ENCODE measurements at places on chromosomes 4 and X.

DNA sequence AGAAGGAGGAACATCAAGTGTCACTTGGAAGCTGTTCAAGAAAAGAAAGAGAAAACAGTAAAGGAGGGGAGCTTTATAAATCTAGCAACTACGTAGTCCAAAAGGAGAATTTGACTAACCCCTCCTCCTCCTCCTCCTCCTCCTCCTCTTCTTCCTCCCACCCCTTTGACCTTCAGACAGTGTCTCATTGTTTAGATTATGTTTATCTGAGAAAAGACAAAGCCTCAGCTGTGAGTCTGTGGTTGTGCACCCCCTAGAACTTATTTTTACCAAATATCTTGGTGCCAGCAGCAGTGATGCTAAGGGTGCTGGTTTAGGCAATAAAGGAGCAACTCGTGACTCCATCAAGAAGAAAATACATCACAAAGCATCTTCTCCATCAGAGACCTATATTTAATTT is 68.9 kb upstream of the BMP2K start:
- DNase-seq = no peak

DNA sequence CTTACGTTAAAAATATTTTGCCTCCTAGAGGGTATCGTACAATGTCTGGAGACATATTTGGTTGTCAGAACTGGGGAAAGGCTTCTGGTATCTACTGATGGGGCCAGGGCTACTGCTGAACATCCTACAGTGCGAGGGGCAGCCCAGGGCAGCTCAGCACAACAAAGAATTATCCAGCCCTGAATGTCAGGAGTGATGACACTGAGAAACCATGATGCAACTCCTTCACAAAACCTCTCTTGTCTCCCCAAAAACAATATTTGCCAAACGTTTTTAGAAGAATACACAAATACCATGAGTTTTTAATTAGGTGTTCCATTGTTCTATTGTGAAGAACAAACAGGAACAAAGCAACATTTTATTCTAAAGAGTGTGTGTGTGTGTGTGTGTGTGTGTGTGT is 43.4 kb upstream of the CLNK start:
- no peak for DNase-seq

GRCh38 chrX:22628275-22628674 is 355.6 kb downstream of the CBLL2 start:
- DNase-seq = no peak

DNA sequence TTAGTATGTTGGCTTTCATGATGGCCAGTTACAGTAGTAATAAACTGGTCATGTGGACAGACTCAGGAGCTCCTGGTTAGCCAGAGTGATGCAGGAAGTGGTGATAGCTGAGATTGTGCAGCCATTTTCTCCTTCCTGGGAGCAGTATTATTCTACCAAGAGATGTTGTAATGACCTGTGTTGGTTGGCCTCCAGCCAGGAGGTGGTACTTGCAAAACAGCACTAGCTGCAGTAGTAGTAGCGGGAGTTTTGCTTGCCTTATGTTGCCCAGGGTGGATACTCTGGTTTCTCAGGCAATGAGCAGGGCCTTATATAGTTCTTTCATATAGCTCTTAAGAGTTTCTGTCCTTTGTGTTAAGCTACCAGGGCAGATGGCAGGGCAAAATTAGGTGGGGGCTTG is 998.8 kb downstream of the GLUD2 start:
- no peak for DNase-seq

- DNase-seq = no peak
These were observed 14.2 kb upstream of the HERC5 start for GRCh38 chr4:88442689-88443191.

GRCh38 chrX:7570432-7571029 is 272.4 kb upstream of the VCX start:
- DNase-seq = no peak

GRCh38 chr4:18691431-18692200 is 670.1 kb upstream of the LCORL start:
- no peak for DNase-seq

- DNase-seq = no peak
These were observed 74.7 kb downstream of the PPARGC1A start for GRCh38 chr4:23814996-23815660.

DNA sequence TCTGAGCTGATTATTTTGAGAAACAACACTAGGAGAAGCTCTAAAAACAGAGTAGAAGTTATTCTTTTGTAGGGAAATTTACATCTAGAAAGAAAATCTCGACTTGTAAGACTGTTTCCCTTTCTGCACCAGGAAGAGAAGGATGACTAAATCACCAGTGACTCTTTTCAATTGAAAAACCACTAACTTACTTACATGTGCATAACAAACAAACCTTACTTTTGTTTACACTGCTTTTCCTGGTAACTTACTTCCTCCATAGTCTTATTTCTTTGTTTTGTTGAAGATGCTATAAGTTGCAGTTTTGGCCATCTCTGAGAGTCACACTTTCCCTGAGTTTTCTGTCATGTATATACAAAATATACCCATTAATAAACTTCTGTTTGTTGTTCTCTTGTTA is 293.6 kb upstream of the FAT4 start:
- DNase-seq = no peak

- no peak for DNase-seq
These were observed 132.9 kb upstream of the TMEM47 start for GRCh38 chrX:34790026-34790425.

DNA sequence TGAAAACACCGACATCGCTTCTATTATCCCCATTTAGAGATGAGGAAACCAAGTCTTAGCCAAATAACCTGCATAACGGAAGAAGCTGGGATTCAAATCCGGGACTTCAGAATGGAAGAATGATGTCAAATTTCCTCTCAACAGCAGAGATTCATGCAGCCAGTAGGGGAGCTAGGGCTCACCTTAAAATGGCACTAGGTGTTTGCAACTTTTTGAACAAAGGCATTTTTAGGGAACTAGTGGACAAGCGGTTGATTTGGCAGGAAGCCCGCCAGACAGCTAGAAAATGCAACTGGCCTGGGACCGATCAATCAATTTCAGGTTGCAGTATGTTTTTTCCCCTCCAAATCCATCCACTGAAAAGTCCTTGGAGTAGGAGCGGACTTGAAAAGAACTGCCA is 224.2 kb downstream of the PTTG2 start:
- no peak for DNase-seq

DNA sequence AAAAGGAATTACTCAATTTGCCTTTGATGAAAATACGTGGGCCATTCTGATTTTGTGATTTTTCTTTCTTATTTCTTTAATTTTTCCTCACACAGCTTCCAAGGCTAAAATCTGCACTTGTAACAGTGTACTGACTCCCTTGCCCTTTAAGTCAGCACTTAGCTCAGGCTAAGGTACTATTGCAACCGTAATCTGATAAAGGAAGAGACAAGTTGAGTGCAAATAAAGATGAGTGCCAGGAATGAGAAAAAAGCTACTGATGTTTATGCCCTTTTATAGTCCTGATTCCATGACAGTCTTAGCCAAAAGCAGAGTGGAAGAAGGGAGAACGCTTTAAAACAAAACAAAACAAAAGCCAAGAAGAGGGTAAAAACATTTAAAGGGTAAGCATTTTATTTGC is 6.0 kb downstream of the DMD start:
- DNase-seq = no peak

- no peak for DNase-seq
These were observed 179.8 kb downstream of the EDA start for GRCh38 chrX:69795702-69796101.

- DNase-seq = no peak
These were observed 110.7 kb upstream of the TLR3 start for GRCh38 chr4:185958094-185958747.

GRCh38 chr4:40811956-40812355 is 62.2 kb downstream of the NSUN7 start:
- DNase-seq = no peak

GRCh38 chrX:46587753-46588171 is 14.2 kb downstream of the CHST7 start:
- no peak for DNase-seq

GRCh38 chr4:7676398-7676922 is 241.7 kb upstream of the PSAPL1 start:
- DNase-seq = no peak

GRCh38 chr4:148674876-148675275 is 232.7 kb upstream of the NR3C2 start:
- no peak for DNase-seq

- DNase-seq = no peak
These were observed 990.2 kb downstream of the STPG2 start for GRCh38 chr4:97153042-97153441.

- no peak for DNase-seq
These were observed 170.3 kb downstream of the MOSPD2 start for GRCh38 chrX:15043538-15043937.

DNA sequence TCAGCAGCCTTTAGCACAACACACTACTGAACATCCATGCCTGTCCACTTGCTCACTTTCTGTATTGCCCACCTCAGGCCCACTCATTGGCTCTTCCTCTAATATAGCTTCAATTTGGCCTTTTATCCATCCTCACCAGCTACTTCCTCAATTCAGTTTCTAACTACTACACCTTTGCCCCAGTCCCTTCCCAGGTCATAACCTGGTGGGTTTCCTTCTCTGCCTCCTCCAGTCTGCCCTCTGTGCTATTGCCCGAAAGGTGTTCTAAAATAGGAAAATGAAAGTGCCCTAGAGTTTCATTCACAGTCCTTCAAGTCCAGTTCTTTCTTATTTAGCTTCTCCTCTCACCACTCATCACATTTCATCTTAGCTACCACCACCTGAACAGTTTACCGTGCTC is 23.1 kb downstream of the MOSPD2 start:
- DNase-seq = no peak

DNA sequence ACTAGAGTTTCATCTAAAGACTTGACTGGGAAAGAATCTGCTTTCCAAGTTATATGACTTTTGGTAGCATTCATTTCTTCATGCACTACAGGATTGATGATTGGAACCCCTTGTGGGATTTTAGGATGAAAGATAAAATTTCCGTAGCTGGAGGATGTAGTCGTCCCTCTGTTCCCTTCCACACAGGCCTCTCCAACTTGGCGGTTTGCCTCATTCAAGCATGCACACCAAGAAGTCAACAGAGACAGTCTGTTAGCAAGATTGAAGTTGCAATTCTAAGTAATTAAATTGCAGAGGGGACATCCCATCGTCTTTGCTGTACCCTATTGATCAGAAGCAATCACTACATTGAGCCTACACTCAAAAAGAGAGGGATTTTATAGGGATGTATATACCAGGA is 777.4 kb upstream of the HS3ST1 start:
- DNase-seq = no peak

- DNase-seq = no peak
These were observed 96.2 kb downstream of the RELL1 start for GRCh38 chr4:37590016-37590415.
